Stimulated activated CD8-positive, alpha-beta memory T cell treated with anti-CD3 and anti-CD28 coated beads, Interleukin-4, amount 100 ng/mL, for 24 hours (primary cell): ENCODE measurements at places on chromosomes 1 and 21.
A peak's percentile ranks its signal among the peaks of the same experiment; 100 is the strongest.

- peak; percentile 31 for DNase-seq
These were observed 5.2 kb downstream of the H6PD start for GRCh38 chr1:9239622-9240401.

DNA sequence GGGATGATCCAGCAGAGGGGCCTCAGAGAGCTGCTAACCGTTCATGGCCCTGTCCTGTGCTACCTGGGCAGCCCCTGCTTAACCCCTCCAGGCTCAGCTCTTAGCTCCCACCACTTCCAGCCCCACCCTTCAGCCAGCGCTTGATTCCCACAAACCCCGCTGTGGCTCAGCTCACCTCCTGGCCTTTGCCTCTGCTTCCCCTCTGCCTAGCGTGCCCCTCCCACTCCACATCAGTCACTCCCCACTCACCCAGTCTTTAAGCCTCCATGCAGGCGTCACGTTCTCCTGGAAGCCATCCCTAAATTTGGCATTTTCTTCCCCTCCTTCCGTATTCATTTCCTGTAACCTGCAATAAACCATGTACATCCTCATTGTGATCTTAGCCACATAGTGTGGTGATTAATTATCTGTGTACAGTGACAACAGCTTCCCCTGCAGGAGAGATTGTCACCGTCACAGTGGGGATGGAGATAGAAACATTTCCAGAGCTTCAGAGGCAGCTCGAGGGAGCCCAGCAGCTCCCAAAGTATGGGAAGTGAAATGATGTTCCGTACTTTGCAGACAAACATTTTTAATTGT, 65.5 kb downstream of the EPHB2 start:
- DNase-seq = no peak

GRCh38 chr1:233406994-233407631, 79.6 kb downstream of the MAP3K21 start:
- DNase-seq = no peak

GRCh38 chr1:155967341-155968050, 10.9 kb downstream of the ARHGEF2 start:
- DNase-seq = no peak

DNA sequence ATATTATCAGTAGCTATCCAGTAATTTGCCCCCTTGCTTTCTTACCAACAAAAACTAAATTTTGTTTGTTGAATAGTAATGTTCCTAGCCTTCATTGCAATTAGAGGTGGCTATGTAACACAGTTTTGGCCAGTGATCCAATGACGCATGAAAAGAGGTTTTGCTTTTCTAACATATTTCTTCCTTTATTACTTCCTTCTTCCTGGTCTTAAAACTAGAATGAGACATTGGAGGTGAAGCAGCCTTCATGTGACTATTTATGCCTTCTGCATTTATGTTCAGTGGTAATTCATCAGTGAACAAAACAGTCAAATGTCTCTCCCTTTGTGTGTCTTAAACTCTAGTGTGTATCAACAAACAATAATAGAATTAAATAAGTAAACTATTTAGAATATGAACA, 35.5 kb downstream of the LRIF1 start:
- DNase-seq = no peak

- DNase-seq = no peak
These were observed 237.5 kb upstream of the POGK start for GRCh38 chr1:166601650-166602278.

DNA sequence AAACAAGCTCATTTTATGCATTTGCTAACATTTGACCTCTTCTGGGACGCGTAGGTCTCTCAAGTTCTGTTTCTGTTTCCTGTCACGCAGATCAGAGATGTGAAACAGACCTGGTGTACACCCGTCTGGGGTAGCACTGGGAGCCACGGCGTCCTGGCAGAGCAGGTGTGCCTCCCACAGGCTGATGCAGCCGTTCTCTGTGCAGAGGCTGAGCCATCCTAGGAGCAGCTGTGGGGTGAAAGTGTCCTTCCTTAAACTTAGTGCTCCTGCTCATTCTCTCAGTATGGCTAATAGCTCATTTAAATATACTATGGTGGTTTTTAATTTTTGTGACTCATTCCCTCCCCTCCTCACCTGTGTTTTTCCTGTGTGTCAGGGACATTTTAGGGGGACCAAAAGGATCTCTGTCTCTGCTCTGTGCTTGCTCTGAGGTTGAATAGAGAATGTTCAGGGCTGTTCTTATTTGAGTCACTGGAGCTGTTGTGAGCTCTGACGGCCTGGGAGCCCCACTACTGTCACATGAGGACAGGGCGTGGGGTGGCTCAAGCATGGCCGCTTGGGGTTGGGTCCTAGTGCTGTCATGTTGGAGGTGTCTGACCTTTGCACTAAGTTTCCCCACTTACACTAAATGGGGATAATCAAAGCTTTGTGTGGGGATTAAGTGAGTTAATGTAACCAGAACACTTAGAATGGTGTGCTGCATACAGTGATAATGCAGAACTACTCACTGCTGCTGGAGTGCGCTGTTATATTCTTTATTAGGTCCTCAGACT, 43.0 kb downstream of the GALNT2 start:
- DNase-seq = peak; percentile 63

- no peak for DNase-seq
These were observed 657 bp upstream of the HNRNPU start for GRCh38 chr1:244865028-244865371.

DNA sequence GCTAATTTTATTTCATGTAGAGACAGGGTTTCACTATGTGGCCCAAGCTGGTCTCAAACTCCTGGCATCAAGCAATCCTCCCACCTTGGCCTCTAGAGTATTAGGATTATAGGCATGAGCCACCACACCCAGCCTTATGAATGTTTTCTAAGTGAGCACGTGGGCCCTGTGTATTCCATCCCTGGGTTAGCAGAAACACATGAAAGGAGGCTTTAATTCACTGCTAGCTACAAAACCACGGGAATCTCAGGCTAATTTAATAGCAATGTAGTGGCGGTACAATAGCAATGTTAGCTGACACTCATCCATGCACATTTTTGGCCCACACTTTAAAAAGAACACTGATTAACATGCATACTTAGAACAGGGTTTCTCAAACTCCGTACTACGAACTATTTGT, 32.0 kb downstream of the VTCN1 start:
- no peak for DNase-seq

DNA sequence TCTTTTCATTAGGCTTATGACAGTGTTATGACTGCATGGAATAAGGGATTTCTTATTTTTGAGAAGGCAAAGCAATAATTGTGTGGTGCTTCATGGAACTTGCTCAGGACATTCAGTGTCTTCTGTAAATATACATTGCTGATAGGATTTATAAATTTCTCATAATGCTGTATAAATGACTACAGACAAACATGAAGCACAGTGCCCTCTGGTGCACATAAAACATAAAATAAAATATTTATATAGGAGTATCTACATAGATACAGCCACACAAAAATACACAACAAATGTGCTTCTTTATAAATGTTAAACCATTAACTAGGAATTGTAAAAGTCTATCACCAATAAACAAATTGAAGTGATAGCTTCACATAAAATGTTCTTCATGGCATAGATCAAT, 24.1 kb downstream of the BRINP3 start:
- no peak for DNase-seq

DNA sequence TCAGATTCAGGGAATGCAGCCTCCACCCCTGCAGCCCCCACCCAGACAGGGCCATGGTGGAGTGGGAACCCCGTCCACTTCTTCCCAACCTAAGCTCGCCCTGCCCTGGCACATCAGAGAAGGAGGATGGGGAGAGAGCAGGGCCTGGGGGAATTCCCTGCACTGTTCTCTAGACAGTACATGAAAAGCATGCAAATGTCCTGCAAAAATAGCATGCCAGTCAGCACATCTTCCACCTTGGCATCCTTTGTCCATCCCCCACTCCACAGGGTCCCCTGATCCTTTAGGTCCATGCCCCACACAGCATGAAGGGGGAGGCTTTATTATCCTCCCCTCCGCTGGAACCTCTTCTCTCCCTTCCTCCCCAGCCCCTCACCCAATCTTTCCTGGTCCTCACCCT, 35.0 kb upstream of the RD3 start:
- DNase-seq = no peak

GRCh38 chr1:46448109-46448911, 41.3 kb upstream of the DMBX1 start:
- no peak for DNase-seq

GRCh38 chr1:29703596-29704370, 467.5 kb downstream of the PTPRU start:
- no peak for DNase-seq
